Tracheal epithelial cell (primary cell): ENCODE measurements at places on chromosomes 4 and X. TPM values are rescaled to one million over a fixed set of nuclear protein-coding genes. Genes with fewer than 3 reads are reported as not detected.

The ALB gene
- total RNA-seq, result 0.24 TPM in 1 of 2 replicates, not detected in the other

The GAGE12J gene
- not detected in 2 replicates for total RNA-seq

The SLIT2 gene
- 0.21 and 0.24 TPM in 2 replicates for total RNA-seq

The MAEA gene
- total RNA-seq, result 44.3 and 60.0 TPM in 2 replicates

The FAM184B gene
- total RNA-seq, result not detected in 2 replicates

The SMPX gene
- not detected in 2 replicates for total RNA-seq

The F9 gene
- not detected in 2 replicates for total RNA-seq

The TSPAN7 gene
- total RNA-seq, result under 0.01 and 1.3 TPM in 2 replicates

The MTNR1A gene
- total RNA-seq, result not detected in 2 replicates

The CSAG3 gene
- total RNA-seq, result not detected in 2 replicates

The MAGEA9B gene
- 0.21 TPM in 1 of 2 replicates, not detected in the other for total RNA-seq

The DGAT2L6 gene
- total RNA-seq, result not detected in 2 replicates

The SSX4 gene
- total RNA-seq, result not detected in 2 replicates

The TLR10 gene
- total RNA-seq, result under 0.01 TPM in 1 of 2 replicates, not detected in the other

The RRH gene
- 0.21 TPM in 1 of 2 replicates, not detected in the other for total RNA-seq

The MND1 gene
- 1.9 and 4.0 TPM in 2 replicates for total RNA-seq

The CYBB gene
- total RNA-seq, result under 0.01 TPM in 1 of 2 replicates, not detected in the other

The SLC26A1 gene
- total RNA-seq, result 0.21 and 0.24 TPM in 2 replicates

The ZNF595 gene
- total RNA-seq, result 7.7 and 9.2 TPM in 2 replicates

The STATH gene
- total RNA-seq, result not detected in 2 replicates
